ENCODE measurements at places on chromosomes 3 and 15. TPM values are rescaled to one million over a fixed set of nuclear protein-coding genes. Genes with fewer than 3 reads are reported as not detected.
A peak's percentile ranks its signal among the peaks of the same experiment; 100 is the strongest.

GRCh38 chr3:33096093-33096868 is 665 bp downstream of the GLB1 start:
- H3K4me1 ChIP-seq: peaks cover 2% of the 10 kb centered on the region
- no peaks in the 10 kb centered on the region for H3K27me3 ChIP-seq
- H3K36me3 ChIP-seq: peaks cover 5% of the 10 kb centered on the region
- H3K27ac ChIP-seq: peak overlapping the region; percentile 94
- peak overlapping the region; percentile 94 for H3K4me3 ChIP-seq
- DNase-seq: peak; percentile 42

DNA sequence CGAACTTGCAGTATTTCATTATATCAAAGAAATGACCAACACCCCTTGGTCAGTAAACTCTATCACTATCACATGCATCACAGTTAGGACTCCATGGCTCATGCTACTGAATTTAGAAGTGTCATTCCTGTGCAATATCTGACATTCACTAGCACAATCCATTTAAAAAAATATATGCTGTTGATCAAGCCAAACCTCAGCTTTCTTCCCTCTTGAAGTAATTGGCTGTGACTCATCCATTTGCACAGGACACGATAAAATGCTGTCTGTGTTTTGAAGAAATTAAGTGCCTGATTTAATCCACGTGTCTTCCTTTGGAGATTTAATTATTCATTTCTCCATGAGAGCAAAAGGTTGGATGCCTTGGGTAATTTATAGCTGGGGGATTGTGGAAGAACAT is 38.9 kb downstream of the CPNE4 start:
- DNase-seq: peak; percentile 35
- H3K4me1 ChIP-seq: no peaks in the 10 kb centered on the region
- no peaks in the 10 kb centered on the region for H3K27me3 ChIP-seq

- H3K27ac ChIP-seq: no peak overlapping the region
- no peaks in the 10 kb centered on the region for H3K36me3 ChIP-seq
- no peak overlapping the region for H3K4me3 ChIP-seq
- no peak for DNase-seq
Measured at GRCh38 chr15:69114331-69114928, 46.0 kb upstream of the GLCE start.

GRCh38 chr15:60396560-60396957 is 1.2 kb downstream of the ANXA2 start:
- H3K27me3 ChIP-seq: no peaks in the 10 kb centered on the region
- peaks cover 44% of the 10 kb centered on the region for H3K4me1 ChIP-seq
- H3K4me3 ChIP-seq: peak overlapping the region; percentile 93

DNA sequence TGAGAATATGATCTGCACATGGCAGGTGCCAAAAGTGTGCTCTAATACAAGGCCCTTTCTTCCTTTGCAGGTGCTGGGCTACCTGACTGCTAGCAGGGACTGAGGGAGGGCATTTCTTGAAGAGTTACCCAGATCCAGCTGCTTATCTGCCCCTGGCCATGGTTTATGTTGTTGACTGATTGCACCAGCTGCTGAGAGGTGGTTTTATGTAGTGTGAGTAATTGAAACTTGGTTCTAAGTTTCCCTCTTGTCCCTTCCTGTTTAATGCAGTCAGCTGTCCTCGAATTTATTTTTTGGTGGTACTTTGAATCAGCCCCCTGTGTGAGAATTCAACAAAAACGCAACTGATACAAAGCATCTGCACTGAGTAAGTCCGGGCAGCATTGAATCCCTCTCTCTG is 288.3 kb upstream of the C2CD4B start:
- DNase-seq: peak; percentile 37
- H3K27ac ChIP-seq: peak overlapping the region; percentile 72
- no peaks in the 10 kb centered on the region for H3K27me3 ChIP-seq
- H3K4me1 ChIP-seq: peaks cover 22% of the 10 kb centered on the region
- H3K36me3 ChIP-seq: no peaks in the 10 kb centered on the region

- H3K27me3 ChIP-seq: no peaks in the 10 kb centered on the region
- DNase-seq: no peak
- H3K27ac ChIP-seq: no peak overlapping the region
- H3K4me1 ChIP-seq: no peaks in the 10 kb centered on the region
- H3K36me3 ChIP-seq: no peaks in the 10 kb centered on the region
Measured at GRCh38 chr3:13590841-13591520, 42.1 kb downstream of the FBLN2 start.

GRCh38 chr3:13879946-13880810 is at the start of gene WNT7A:
Gene WNT7A (minus strand): TSS chr3:13880071. CDS start chr3:13879816, 255 bp downstream.
- H3K27ac ChIP-seq: no peak within 1 kb of the TSS
- no peaks in the 10 kb centered on the region for H3K4me1 ChIP-seq
- no peaks in the 10 kb centered on the region for H3K36me3 ChIP-seq
- no peak within 1 kb of the TSS for H3K4me3 ChIP-seq

DNA sequence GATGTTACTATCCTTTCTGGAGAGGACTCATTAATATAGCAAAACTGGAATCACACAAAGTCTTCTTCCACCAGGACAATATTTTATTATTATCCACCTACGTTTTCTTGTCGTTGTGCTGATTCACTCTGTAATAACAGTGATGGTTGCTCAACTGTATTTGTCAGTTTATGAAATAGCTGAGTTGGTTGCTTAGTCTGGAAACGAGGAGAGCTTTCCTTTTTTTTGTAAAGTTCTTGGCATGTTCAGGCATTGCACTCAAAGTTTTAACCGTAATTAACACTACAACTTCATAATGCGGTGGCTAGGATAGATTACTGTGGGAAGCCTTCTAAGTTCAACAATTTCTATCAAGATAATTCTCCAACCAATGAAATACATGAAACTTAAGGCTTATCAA is 131.2 kb downstream of the RAP2B start:
- DNase-seq: peak; percentile 68
- H3K4me1 ChIP-seq: no peaks in the 10 kb centered on the region
- no peaks in the 10 kb centered on the region for H3K27me3 ChIP-seq
- peak overlapping the region; percentile 0 for H3K27ac ChIP-seq
- no peaks in the 10 kb centered on the region for H3K36me3 ChIP-seq

The GREM1 gene
- 364 TPM for total RNA-seq
